Upper lobe of left lung (tissue), 6 donors: ENCODE measurements at places on chromosomes 1 and 21. TPM values are rescaled to one million over a fixed set of nuclear protein-coding genes. Genes with fewer than 3 reads are reported as not detected.

The CELA2A gene
- 0.83 TPM for total RNA-seq

DNA sequence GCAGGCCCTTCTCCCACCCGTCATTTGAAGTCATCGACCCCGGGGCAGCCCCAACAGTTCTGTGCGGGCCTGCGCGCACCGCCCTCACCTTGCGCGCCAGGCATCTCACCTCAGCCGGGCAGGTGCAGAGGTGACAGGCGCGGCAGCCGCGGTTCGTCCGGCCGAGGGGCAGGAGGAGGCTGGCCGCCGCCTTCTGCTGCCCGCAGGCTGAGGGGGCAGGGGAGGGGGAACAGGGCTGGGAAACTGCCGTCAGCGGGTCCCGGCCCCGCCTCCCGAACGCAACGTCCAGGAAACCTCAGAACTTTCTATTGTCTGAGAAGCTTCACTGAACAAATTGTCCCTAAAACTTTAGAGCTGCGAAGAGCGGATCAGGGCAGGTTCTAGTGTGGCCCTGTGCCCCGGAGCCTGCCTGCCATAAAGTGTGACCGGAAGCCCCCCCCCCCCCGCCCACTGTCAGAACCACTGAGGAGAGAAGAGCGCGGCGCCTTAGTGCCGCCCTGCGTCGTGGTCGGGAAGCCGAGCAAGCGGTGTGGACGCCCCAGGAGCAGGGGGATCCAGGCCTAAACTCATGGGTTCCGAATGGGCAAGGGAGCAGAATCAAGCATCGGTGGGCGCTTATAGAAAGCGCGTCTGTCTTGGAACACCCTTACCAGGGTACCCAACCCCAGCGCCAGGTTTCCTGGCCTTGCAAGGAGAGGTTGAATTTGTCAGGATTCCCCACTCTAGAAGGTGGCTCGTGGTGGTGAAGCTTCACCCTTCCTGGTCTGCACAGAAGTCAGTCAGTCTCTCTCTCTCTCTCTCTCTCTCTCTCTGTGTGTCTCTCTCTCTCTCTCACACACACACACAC lies 13.3 kb upstream of the TBX15 start:
- DNase-seq = no peak
- H3K27me3 ChIP-seq = peaks cover 36% of the 10 kb centered on the region
- no peaks in the 10 kb centered on the region for H3K36me3 ChIP-seq
- peak overlapping the region; percentile 33 for H3K4me3 ChIP-seq
- H3K4me1 ChIP-seq = peaks cover 14% of the 10 kb centered on the region
- no peak overlapping the region for H3K27ac ChIP-seq

DNA sequence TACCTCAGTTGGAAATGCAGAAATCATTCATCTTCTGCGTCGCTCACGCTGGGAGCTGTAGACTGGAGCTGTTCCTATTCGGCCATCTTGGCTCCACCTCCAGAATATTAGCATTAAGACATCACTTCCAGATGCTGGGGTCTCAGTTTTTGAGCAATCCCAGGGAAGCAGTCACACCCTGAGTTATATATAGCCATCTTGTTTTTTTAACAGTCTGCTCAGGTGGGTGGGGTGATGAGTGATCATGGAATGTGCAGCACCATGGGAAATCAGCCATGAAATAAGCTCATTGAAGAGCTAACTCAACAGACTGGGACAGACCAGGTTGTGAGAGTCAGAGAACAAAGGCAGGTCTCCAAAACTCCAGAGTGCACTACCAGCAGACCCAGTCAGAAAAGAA lies 27.0 kb upstream of the HMGB4 start:
- H3K27me3 ChIP-seq = no peaks in the 10 kb centered on the region
- no peaks in the 10 kb centered on the region for H3K36me3 ChIP-seq
- no peak for DNase-seq
- peaks cover 4% of the 10 kb centered on the region for H3K4me1 ChIP-seq
- H3K27ac ChIP-seq = no peak overlapping the region

- H3K27me3 ChIP-seq = no peaks in the 10 kb centered on the region
- H3K36me3 ChIP-seq = no peaks in the 10 kb centered on the region
- no peak overlapping the region for H3K27ac ChIP-seq
Observed at GRCh38 chr1:22808676-22809483, 98.2 kb downstream of the EPHB2 start.
